ENCODE measurements at places on chromosomes 6 and 20.

DNA sequence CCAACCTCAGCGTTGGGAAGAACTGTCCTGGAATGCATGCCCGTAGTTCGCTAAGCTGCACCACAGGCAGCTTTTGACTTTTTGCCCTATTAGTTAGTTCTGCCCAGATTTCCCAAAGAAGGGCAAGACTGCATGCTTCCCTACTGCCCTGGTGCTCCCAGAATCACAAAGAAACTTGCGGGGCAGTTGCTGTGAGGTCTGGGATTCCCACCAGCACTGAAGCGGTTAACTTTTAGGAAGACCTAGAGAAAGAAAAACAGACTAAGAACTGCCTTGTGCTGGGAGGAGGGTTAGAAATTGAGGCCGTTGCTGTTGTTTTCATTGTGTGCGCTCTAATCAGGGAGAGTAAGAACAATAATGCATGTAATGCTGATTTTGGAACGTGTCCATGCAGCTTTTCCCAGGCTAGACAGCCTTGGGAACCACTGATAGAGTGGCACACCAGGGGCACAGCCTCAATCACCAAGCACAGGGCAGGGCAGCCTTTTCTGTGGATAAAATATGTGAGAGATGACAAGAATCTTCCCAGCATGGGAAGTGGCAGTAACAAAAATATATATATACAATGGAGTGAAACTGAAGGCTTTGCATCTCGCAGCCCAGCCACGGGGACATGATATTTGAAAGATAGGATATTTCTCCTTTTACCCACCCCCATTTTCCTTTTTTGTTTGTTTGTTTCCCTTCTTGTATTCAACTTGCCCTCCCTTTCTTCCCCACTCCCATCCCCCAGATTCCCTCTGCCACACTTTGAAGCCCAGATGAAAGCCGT is 137.7 kb upstream of the HEY2 start:
- DNase-seq = peak; percentile 84

GRCh38 chr20:63553251-63553932 is 567 bp upstream of the FNDC11 start:
- DNase-seq = peak; percentile 92

DNA sequence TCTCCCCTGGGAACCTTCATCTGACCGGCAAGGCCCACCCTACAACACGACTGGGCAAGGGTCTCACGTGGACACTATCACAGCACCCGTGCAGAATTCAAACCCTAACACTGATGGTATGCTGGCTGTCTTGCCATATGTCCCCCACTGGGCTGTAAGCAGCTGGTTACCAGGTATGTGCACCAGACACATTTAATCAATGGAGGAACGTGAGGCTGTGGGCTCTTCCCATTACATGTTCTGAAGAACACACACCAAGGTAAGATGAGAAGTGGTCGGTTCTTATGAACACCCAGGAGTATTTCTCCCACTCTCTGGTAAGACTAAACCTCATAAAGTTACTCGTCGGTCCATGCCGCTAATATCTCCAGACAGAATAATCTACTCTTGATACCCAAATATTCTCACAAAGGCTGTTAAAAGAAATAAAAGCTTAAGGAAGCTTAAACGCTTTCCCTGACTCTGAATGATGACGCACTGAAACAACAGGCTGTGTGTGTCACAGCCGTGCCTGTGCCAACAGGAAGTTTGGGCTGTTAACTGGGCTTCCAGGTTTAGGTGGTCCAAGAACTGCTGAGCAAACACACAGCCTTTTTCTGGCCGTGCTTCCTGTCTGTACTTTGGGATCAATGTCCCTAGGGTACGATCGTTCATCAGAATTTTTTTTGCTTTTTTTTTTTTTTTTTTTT is 75.3 kb downstream of the SLC23A2 start:
- DNase-seq = peak; percentile 36

- DNase-seq = no peak
These were observed 320 bp downstream of the GSTA4 start for GRCh38 chr6:52994839-52995088.

- no peak for DNase-seq
These were observed 217.2 kb upstream of the PRDM1 start for GRCh38 chr6:105868823-105869460.

DNA sequence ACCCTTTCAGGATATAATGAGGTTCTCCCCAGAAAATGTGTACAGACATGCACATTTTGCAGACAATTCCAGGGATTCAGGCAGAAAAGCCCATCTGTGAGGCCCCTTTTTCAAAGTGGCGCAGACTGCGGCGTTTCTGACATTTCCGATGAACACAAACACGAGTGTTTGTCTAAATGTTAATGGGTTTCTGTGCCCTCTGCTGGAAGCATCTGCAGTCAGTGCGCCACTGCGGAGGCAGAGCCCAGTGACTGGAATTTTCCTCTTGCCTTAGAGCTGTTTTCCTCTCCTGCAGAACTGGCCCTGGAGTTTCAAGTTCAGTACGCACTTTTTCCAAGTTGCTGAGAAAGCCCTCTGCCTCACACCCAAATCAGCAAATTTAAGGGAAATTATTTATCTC is 15.3 kb downstream of the ANKRD60 start:
- peak; percentile 49 for DNase-seq

GRCh38 chr6:99119109-99120031 is 171.6 kb upstream of the FBXL4 start:
- DNase-seq = peak; percentile 73

DNA sequence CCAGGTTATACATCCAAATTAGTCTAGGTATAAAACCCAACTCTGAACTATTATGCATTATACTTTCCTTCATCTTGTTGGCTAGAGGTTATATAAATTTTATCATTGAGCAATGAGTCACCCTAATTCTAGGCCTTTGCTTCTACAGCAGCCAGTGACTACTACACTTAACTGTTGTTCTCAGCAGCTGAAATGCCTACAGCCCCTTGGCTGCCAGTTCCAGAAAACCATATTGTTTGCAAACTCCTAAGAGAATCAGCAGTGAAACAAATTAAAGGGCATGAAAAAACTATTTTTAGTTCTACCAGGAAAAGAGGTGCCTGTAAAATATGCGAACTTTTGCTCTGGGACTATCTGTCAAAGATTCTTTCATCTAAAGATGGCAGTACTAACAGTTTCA is 292.8 kb downstream of the FRK start:
- DNase-seq = no peak

DNA sequence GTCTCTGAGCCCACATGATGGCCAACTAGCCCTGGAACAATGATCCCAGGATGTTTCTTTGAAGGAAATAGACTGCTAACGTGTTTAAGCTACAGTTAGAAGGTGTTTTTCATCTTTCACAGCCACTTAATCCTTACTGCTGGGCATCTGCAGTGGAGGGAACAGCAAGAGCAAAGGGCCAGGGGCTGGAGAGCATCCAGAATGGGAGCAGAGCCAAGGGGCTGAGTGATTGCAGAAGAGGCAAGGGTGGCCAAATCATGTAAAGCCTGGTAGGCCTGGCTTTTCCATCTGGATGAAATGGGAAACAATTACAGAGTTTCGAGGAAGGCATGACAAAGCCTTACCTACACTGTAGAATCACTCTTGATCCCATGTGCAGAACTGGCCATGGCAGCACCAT is 18.7 kb upstream of the LAMP5 start:
- DNase-seq = no peak

DNA sequence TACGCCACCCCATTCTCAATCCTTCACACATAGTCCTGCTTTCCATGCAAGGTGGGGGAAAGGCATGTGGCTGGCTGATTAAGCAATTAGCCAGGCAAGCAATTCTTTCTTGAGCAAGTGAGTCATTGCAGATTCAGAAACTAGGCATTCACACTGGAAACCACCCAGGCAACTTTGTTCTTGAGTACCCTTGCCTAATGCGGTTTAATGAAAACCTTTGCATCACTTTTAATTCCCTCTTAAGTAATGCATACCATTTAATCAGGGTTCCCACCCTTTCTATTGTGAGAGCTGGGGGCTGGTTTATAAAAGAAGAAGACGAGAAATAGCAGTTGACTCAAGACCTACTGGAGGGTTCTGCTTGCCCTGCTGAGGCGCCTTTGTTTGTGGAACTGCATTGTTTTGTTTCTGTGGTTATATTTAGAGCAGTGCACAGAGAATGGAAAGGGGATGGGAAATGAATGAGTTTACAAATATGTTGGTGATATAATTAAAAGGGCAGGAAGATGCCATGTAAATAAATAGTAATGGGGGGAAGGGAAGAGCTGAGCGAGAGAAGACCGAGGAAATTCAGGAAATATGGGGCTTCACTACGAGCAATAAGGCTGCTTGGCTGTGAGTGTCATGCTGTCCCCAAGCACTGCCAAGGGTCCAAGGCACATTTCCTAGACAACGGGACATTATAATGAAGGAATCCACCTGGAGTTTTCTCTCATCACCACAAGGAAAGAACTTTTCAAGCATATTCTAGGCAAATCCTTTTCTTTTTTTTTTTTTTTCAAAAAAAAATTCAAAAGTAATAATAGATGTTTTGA is 48.8 kb upstream of the TSHZ2 start:
- no peak for DNase-seq

DNA sequence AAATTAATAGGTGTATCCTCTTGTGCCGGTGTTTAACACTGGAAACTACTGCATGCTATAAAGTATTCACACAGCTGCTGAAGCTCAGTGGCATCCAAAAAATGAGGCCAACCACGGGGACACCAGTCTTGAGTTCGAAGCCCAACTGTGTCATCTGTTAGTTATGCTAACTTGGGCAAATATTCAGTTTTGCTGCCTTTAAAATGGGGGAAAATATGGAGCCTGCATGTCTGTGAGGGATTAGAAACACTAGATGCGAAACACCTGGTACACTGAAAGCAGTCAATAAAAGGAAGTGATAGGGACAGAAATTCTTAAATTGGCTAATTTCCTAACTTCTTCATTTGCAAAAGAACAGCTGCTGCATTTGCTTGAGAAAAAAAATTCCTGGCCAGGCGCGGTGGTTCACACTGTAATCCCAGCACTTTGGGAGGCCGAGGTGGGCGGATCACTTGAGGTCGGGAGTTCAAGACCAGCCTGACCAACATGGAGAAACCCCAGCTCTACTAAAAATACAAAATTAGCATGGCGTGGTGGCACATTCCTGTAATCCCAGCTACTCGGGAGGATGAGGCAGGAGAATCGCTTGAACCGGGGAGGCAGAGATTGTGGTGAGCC is 36.6 kb upstream of the MLIP start:
- DNase-seq = peak; percentile 29

DNA sequence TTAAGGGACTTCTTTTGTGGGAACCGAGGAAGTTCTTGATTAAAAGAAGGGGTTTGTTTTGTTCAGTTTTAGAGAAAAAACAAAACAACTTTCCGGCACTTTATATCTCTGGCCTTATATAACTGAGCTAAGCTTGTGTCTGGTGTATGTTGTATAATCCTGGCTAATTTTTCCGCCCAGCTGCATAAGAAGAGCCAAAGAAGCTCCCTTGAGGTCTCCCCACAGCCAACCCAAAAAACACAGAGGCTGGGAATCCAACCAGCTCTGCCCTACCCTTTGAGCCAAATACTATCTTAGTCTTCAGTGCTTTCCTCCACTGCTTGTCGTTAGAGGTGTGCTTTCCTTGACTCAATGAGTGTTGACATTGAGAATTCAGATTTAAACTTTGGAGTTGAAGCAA is 45.5 kb upstream of the RNF146 start:
- no peak for DNase-seq

DNA sequence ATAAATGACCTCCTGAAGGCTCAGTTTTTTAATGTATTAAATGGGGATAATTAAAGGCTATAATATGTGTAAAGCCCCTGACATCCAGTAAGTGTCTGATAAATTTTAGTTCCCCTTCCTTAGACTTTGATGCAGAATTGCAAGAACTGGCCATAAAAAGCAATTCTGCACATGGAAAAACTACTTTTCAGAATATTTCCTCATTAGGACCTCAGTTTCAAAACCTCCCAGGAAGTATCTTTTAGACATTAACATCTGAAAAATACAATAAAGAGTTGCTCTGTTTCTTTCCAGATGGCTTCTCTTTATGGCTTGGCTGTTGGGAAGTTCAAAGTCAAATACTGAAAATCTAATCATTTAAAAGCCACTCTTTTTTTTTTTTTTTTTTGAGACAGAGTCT is 106.3 kb upstream of the ZNF217 start:
- no peak for DNase-seq

DNA sequence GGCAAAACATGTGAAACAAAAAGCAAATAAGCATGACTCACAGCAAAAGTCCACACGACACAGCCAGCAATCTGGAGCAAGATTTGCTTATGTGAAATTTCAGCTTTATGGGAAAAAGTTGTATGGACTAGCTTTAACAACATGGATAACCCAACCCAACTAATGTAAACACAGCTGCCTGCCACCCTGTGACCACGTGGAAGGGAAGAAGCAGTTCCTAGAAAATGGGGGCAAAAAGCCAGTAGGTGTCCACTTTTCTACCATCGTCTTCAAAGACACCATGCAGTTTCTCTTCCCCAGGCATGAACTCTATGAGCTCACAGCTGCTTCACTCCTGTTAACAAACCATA is 425.4 kb upstream of the RNF217 start:
- DNase-seq = no peak

DNA sequence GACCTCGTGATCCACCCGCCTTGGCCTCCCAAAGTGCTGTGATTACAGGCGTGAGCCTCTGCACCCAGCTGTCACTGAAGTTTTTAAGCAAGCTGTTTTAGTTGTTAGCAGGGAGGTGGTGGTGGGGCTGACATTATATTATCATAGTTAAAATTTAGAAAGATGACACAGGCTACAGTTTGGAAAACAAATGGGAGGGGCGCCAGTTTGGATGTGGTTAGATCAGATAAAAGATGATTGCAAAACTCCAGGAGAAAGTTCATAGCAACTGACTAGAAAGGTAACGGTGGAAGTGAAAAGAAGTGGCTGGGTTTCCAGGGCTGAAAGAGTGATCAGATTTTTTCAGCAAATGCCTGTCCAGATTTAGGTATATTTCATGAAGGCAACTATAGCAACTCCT is 311.9 kb upstream of the CITED2 start:
- peak; percentile 43 for DNase-seq

GRCh38 chr20:62392077-62392418 is 5.1 kb downstream of the RPS21 start:
- DNase-seq = no peak
